Non-pigmented ciliary epithelial cell (primary cell): ENCODE measurements at places on chromosomes 3 and 15.

DNA sequence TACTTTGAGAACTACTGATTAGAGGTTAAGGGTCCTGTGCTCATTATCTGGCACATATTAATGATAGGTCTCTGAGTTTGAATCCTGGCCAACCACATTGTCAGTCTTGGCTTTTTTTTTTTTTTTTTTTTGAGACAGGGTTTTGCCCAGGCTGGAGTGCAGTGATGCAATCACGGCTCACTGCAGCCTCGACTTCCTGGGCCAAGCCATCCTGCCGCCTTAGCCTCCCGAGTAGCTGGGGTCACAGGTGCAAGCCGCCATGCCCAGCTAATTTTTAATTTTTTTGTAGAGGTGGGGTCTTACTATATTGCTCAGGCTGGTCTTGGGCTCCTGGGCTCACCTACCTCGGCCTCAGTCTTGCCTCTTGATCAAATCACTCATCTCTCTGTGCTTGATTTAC lies 547 bp upstream of the PCCB start:
- DNase-seq: no peak

- DNase-seq: no peak
These were observed 17.1 kb downstream of the LIMD1 start for GRCh38 chr3:45611628-45612081.

GRCh38 chr3:160598865-160599264 lies 33.5 kb upstream of the KPNA4 start:
- no peak for DNase-seq

DNA sequence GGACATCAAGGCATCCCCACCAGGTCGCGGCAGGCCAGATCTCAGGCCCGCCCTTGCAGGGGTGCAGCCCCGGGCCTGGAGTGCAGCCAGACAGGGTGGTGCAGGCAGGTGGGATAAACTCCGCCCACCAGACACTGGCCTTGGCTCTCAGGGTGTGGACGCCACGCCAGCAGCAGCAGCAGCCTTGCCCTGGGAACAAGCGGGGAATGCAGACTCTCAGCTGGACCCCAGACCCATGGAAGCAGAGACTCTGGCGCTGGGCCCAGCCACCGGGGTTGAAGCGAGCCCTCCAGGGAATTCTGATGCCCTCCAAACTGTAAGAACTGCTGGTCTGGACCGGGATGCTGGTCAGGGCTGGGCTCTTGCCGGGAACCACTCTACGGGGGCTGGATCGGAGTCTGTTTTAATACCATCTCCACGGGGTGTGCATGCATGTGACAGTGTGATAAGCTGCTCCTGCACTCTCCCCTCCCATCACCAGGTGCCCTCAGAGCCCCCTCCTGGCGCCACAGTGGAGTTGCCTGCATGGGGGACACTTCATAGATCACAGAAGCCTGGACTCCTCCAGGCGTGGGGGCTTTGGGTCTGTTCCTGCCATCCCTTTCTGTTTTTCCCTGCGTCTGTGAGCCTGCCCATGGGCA lies 142.7 kb downstream of the NSMCE3 start:
- no peak for DNase-seq

DNA sequence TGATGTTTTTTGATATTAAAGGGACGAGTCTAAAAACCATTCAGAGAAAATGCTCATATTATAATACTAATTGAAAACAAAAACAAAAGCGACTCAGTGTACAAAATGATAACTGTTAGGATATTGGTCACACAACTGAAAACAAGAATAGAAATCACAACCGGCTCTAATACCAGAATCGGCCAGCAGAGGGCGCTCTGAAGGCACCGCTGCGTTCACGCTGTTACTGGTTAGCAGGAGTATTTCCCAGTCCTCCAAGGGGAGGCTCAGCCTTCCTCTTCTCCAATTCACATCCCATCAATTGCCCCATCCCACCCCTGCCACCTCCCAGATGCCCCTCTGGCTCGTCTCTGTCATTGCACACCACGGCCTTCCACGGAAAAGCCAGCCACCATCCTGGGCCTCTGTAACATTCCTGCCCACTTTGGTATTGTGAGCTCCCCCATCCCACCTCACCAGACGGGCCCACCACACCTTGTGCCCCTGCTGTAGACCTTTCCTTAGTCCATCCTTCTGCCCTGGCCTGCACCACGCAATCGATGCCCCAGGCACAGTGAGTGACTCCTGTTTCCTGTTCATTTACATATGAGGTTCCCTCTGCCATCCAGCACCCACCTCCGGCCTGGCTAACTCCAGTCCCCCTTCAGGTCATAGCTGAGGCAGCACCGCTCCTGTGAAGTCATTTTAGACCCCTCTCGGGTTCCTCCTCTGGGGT lies 8.5 kb downstream of the FAM107A start:
- no peak for DNase-seq

- DNase-seq: peak; percentile 6
These were observed 22.8 kb downstream of the DUOX2 start for GRCh38 chr15:45091161-45091560.

DNA sequence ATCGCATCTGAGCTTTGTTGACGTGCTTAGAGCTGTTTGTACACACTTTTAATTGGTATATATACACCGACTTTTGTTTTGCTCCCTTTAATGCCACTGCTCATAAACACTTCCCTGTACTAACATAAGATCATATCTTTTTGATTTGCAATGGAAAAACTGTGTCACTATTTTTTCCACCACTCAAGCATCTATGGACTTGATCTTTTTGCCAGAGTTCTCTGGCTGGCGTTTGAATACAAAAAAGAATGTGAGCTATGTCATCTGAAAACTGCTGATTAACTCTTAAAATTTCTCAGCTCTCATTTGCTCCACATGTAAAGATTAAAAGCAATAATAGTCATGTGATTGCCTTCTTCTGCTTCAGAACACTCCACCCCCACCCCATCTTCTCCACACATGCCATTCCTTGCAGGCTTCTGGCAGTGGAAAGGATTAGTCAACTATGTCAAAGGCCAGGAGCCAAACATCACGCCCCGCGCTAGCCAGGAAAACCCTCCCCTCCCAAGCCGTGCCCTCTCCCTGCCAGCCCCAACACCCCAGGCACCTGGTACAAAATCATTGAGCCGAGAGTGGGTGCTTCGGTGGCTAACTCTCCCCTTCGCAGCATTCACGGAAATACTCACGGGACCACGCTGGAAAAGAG lies 123.4 kb upstream of the MEF2A start:
- DNase-seq: peak; percentile 56

- no peak for DNase-seq
These were observed 1298.5 kb downstream of the ROBO2 start for GRCh38 chr3:78338405-78338804.

DNA sequence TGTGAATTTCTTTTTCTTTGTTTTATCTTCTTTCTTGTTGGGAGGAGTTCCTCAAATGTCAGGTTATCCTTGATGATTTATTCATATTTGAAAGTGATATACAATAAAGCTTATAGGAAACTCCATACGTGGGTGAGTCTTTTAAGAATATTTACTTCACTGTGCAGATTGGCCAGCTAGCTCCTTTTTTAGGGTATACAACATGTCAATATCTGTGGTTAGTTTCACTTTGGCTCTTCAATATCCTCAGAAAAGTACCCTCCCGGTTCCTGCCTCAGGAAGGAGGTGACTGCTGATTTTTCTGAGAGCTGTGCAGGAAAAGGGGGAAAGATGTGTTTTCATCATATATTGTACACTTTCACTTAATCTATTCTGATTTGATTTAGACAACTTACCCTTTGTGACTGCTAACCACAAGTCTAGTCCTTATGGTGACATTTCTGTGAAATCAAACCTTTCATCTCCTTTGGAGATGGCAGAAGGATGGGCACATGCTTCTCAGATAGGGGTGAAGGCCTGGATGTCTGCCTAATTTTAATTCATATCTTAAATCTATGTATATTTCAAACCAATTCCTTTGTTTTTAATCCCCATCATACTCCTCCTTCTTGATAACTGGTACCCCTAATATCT lies 98.2 kb upstream of the NECTIN3 start:
- no peak for DNase-seq

DNA sequence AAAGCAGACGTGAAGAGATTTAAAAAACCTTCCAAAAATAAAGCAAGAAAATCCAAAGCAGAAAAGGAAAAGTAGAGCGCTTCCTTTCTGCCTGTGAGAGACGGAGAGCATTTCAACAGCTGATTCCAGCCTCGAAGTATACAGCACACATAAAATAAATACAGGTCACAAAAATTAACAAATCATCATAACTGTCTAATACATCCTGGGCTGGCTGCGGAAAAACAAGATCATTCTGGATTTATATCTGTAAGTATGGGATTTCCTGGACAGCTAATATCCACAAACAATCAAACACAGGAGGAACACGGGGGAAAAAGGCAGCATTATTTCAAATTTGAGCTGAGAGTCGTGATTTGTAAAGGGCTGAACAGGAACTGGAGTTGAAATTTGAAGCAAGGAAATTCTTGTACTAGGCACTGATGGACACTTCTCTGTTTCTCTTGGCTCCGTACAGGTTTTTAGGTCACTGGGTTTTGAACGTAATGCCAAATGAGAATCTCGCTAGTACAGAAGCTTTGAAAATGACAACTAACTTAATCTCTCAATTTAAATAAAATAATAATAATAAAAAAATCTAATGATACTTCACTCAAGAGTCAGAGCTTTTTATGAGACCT lies 577.7 kb downstream of the FOXP1 start:
- no peak for DNase-seq

GRCh38 chr15:52098323-52098722 lies 14.3 kb downstream of the BCL2L10 start:
- DNase-seq: no peak

- DNase-seq: no peak
These were observed 3.1 kb downstream of the ARPIN start for GRCh38 chr15:89909611-89910010.

GRCh38 chr3:186218421-186218820 lies 109.5 kb upstream of the ETV5 start:
- DNase-seq: no peak

GRCh38 chr15:69298697-69299441 lies at the start of gene PAQR5:
Gene PAQR5 (plus strand): TSS chr15:69298912. CDS start chr15:69360081, 61,169 bp downstream.
- DNase-seq: no peak

- DNase-seq: peak; percentile 9
These were observed 67.4 kb downstream of the SNRPN start for GRCh38 chr15:25022233-25022632.

DNA sequence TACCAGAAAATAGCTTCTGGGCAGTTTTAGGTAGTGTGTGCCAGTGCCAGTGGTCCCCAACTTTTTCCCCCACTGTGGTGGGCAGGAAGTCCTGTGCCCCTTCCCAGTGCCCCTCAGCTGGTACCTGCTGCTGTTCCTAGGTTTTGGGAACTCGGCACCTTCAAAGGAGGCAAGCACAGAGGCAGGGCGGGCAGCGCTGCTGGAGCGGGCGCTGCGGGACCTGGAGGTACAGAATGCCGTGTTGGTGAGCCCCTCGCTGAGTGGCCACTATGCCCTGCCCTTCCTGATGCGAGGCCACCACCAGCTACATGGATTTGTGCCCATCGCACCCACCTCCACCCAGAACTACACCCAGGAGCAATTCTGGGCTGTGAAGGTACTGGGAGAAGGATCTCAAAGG lies 3.1 kb upstream of the ACY1 start:
- DNase-seq: no peak

DNA sequence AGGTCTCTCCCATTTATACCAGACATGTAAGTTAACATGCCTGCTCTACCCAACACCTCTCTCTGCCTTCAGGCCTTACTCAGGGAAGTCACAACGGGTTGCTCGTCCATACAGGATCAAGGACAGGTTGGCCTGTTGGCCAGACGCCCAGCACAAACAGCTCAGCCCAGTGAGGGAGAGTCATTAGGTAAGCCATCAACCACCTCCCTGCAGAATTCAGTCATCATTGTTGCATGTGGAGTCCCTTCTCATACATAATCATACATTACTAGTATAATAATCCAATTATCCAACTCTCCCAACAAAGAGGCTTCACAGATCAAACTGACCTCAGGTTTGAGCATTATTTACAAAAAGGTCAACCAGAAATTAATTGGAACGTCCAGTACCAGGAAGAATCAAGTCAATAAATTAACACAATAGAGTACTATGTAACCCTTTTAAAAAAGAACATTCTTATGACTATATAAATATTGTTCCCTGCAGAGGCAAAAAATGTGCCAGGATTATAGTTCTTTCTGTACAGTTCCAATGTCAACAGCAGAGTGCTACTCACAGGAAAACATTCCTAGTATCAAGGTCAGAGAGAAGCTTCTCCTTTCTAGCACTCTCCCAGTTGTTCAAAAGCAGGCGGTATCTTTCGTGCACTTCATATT lies 33.2 kb downstream of the HOMER2 start:
- DNase-seq: no peak

DNA sequence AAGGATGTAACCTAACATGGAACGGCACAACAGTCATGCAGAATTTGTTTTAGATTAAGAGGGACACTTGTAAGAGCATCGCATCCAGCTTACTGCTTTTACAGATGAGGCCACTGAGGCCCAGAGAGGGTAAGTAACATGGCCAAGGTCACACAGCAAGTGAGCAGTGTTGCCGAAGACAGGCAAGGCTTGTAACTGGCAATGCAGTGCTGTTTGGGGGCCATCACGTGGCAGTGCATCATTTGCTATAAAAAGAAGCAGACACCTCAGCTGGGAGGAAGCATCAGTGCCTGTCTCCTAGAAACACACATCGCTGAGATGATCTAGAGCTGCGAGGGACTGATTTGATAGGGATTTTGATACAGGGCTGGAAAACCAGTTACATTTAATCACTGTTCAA lies 108.2 kb upstream of the PROK2 start:
- DNase-seq: no peak

DNA sequence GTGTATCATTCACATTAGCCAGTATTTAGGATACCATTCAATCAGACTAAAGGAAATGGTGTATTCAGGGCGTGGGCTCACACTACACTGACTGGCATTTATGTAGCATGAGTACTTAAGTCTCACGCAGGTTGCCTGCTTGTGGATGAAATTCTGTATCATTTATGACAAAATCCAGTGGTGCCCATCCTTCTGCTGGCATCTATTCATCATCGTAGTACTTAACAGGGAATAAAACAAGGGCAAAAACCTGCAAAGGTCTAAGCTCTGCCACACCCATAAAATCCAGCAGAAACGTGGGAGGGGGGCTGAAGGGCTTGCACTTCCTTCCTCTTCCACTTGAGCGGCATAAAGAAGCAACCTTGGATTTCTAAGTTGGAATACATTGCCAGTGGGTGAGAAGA lies 2.7 kb downstream of the GAP43 start:
- DNase-seq: no peak

DNA sequence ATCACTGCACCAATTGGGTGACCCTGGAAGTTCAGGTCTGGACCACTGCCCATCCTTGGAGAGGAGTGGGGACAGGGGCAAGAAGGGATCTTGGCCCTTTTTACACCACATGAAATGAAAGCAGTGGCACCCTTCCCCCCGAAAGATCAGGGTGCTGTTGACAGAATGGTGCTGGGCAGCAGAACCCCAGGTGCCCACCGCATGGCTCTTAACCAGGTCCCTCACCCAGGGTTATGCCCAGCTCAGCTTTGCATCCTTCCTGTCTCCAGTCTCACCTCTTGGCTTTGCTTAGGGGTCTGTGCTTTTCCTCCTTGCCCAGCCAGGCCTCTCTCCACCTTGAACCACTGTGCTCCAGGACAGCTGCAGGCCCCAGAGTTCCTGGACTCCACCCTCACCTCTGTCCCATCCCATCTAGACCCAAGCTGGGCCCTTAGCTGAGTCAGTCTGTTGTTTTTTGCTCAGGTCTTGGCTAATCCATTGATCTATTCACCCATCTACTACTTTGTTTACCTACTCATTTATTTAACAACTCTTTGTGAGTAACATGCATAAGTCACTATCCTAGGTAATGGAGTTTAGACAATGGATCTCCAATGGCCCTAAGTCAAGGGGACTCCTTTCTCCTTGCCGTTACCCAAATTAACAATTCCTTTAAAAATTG lies 77.1 kb upstream of the PRR23E start:
- DNase-seq: no peak
